ENCODE measurements at places on chromosomes 6 and 20. TPM values are rescaled to one million over a fixed set of nuclear protein-coding genes. Genes with fewer than 3 reads are reported as not detected.
A peak's percentile ranks its signal among the peaks of the same experiment; 100 is the strongest.

DNA sequence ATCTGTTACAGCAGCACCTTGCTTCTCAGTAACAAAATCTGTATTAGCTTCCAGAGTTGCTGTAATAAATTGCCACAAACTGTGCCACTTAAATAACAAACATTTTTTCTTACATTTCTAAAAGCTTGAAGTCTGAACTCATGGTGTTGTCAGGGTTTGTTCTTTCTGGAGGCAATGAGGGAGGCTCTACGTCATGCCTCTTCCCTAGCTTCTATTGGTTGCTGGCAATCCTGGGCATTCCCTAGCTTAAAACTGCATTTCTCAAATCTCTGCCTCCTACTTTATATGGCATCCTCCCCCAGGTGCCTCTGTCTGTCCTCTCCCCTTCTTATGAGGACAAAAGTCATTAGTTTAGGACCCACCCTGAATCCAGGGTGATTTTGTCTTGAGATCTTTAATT is 41.6 kb upstream of the TMEM244 start:
- no peak for DNase-seq

- no peak for DNase-seq
Observed at GRCh38 chr6:139994998-139995397, 620.5 kb upstream of the CITED2 start.

- DNase-seq = no peak
Observed at GRCh38 chr6:123055256-123055655, 59.2 kb downstream of the CLVS2 start.

DNA sequence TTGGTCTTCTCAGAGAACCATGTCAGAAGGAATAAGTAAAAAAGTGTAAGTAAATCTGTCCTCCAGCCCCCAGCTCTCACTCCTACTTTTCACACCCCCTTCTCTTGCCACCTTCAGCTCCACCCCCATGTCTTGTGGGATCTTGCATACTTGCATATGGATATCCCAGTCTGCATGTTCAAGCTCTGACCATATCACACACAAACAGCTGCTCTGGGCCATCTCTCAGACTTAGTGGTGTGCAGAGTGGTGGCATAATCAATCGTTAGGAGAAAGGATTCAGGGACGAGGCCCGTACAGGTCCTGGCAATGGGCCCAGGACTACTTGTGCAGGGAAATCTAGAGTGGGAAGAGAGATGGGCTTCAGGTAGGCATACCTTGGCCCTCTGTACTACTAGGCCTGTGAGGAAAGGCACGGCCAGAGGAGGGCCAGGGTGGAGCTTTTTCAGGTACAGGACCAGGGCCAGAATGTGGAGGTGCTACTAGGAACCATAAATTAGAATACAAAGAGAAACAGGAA is 112.0 kb upstream of the SGK1 start:
- DNase-seq = no peak

DNA sequence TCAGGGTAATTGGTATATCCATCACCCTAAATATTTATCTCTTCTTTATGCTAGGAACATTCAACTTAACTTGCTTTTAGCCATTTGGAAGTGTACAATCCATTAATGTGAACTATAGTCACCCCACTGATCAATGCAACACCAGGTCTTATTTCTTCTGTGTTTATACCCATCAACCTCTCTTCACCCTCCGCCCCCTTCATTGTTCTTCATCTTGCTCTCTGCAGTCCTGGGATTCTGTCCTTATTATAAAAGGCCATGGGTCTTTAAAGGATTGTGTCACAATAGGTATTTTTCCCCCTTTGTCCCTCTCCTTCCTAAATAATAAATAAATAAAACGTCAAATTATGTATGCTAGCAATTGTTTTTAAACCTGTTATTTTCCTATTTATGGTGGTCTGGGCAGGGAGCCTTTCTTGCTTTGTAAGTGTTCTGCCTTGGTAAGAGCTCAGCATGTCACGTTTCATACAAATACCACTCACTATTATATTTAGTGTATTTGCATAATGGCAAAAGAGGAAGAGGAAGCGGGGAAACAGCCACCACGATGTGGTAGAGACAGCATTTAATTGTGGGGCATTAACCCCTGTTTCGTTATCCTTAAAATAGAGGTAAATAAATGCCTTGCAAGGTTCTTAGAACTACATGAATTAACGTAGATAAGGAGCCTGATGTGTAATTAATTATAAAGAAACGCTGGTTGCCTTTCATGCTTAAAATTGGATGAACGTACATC is 1.9 kb downstream of the ABRACL start:
- DNase-seq = no peak

GRCh38 chr20:64006902-64007301 is 26.0 kb downstream of the PRPF6 start:
- DNase-seq = no peak

DNA sequence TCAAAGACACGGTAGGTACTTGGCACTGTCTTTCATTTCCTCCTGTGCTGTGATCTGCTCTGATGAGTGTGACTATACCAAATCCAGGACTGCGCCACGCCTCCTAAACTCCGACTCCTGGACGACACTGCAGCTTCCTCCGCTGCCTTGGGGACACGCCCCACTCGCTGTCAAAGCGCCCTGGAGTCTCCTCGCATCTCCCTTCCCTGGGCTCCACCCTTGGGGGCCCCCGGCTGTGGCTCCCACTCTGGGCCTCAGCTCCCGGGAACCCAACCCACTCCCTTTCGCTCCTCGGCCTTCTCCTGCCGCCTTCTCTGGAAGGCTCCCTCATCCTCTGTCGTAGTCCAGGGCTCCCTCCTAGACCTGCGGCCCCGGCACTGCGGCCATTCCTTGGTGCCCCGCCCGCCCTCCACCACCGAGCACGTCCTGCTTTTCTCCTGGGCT is 61.2 kb downstream of the RSPH3 start:
- no peak for DNase-seq

DNA sequence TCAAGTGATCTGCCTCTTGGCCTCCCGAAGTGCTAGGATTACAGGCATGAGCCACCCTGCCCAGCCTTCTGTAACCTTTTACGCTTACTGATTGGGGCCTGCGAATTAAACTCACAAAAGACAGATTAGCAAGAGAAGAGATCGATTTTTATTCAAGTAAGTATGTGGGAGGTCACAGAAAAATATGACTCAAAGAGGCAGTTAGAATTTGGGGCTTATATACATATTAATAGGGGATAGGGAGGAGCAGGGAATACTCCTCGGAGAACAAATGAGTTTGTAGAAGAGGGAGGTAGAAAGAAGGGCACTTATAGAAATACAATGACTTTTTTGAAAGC is 78.9 kb downstream of the CD24 start:
- DNase-seq = no peak

DNA sequence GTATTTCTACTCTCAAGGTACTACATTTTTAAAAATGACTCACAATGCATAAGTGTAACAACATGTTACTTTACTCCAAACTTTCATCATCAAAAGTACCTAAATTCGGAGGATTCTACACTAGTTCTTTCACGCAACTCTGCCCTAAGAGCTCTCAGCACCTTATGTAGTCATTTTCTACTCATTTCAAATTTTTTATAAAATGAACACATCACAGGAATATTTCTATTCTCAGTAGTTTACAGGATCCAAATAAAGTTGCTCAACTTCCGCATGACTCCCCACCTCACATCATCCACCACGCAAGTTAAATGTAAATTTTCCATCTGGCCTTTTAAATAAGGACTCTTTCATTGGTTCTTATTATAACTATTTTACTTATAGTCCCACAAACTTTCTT is 344.9 kb upstream of the MANEA start:
- DNase-seq = no peak

- DNase-seq = no peak
Observed at GRCh38 chr6:154318721-154319120, 37.9 kb downstream of the IPCEF1 start.

DNA sequence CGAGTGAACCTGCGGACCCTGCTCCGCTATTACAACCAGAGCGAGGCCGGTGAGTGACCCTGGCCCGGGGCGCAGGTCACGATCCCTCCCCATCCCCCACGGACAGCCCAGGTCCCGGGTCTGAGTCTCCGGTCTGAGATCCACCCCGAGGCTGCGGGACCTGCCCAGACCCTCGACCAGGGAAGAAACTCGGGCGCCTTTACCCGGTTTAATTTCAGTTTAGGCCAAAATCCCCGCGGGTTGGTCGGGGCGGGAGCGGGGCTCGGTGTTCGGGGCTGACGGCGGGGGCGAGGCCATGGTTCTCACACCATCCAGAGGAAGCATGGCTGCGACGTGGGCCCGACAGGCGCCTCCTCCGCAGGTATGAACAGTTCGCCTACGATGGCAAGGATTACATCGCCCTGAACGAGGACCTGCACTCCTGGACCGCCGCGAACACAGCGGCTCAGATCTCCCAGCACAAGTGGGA is 46.9 kb upstream of the TRIM26 start:
- DNase-seq = no peak

DNA sequence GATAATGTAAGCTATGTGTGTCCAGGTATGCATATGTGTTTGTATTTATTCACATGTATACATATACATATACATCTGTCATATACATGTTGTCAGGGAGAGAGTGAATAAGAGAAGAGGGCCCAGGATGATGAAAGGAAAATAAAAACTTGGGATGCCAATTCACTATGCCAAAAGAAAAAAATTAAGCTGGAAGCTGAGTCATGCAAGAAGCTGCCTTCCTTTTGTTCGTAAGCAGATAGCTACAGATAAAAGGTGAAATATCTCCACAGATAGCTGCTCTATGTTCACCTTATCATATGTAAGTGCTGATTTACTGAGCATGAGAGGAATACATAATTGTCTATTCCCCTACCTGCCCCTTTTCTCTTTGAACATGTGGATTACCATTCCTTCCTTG is 579.9 kb downstream of the EPM2A start:
- DNase-seq = no peak

DNA sequence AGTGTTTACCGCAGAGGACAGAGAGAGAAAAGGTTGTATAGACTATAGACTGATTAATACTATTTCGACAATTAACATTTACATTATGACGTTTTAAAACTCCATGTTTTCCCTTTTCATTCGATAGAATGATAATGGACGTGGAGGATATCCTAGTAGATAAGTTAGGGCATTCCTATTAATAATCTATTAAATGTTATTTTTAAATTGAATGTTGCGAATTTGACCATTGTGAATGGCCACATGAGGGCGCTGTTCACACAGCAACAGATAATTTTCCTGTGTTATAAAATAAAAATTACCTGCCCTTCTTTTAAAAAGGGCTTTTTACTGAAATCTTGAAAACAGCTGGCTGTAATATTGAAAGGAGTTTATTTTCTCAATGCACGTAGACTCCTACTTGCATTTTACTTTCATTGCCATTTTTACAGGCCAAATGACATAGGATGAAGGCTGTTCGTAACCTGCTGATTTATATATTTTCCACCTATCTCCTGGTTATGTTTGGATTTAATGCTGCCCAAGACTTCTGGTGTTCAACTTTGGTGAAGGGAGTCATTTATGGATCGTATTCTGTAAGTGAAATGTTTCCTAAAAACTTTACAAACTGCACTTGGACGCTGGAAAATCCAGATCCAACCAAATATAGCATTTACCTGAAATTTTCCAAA is 3.3 kb downstream of the ADGRB3 start:
- peak; percentile 42 for DNase-seq

The TGM3 gene
- not detected for total RNA-seq

The HRH3 gene
- total RNA-seq = not detected

The SLC32A1 gene
- total RNA-seq = not detected

The NMBR gene
- total RNA-seq = not detected

The BTN1A1 gene
- not detected for total RNA-seq

The RREB1 gene
- total RNA-seq = 19.5 TPM

The NFKBIL1 gene
- total RNA-seq = 17.2 TPM

The FAM217A gene
- not detected for total RNA-seq

The VIP gene
- 0.16 TPM for total RNA-seq

The LZTS3 gene
- 5.2 TPM for total RNA-seq
